ENCODE measurements at places on chromosomes 11 and 22.

- no peak for DNase-seq
These were observed 3.0 kb downstream of the THY1 start for GRCh38 chr11:119419834-119420492.

DNA sequence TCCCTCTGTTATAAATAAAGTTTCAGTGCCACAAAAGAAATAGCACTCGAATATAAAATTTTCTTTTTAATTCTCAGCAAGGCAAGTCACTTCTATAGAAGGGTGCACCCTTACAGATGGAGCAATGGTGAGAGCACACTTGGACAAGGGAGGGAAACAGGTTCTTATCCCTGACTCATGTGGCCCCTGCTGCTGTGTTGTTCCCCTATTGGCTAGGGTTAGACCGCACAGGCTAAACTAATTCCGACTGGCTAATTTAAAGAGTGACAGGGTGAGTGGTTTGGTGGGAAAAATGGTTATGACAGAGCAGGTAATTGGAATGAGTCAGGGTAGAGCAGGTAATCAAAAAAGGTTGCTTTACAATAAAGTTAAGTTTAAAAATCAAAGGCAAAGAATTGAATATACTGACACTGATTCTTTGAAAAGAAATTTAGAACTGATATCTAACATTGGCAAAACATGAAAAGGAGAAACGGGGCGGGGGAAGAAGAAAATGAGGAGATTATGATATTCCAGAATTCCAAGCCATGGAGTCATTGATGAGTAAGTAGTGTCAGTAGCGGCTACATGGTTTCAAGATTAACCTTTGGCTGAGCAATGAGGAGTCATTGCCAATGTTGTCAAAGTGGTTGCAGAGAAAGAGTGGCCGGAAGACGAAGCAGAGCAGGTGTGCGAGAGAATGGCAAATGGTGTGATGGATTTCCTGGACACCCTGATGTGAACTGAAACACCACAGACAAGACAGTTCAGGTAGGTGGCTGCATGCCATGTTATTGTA lies 48.4 kb upstream of the MRGPRX1 start:
- DNase-seq: no peak

DNA sequence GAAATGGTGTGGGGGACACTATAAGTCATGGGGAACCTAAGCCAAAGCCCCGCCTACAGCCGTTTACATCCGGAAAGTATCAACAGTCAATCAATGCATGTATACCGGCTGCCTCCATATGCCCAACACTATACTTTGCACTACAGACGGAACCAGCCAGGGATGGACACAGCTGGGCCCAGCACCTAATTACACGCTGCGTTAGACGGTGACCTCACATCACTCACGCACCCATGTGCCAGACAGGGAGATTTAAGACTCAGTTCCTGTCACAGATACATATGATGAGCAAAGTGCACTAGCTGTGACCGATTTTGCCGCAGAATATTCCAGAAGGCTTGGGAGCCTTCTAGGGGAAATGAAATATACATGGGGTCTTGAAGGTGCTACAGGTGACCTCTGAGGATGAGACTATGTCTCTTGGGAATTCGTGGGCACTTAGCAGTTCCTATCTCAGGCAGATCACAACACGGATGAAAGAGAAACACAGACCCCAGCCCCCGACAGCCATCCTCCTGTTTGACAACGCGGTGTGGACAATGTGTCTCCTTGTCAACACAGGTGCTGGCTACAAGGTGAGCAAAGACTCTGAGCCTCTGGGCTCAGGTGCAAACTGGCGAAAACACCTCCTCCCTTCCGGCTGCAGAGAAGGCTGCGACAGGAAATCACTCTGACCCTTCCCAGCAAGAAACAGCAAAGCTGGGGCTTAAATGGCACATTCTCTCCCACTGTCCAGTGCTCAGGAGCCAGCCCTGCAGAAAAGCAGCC lies 8.0 kb downstream of the AHNAK start:
- no peak for DNase-seq

DNA sequence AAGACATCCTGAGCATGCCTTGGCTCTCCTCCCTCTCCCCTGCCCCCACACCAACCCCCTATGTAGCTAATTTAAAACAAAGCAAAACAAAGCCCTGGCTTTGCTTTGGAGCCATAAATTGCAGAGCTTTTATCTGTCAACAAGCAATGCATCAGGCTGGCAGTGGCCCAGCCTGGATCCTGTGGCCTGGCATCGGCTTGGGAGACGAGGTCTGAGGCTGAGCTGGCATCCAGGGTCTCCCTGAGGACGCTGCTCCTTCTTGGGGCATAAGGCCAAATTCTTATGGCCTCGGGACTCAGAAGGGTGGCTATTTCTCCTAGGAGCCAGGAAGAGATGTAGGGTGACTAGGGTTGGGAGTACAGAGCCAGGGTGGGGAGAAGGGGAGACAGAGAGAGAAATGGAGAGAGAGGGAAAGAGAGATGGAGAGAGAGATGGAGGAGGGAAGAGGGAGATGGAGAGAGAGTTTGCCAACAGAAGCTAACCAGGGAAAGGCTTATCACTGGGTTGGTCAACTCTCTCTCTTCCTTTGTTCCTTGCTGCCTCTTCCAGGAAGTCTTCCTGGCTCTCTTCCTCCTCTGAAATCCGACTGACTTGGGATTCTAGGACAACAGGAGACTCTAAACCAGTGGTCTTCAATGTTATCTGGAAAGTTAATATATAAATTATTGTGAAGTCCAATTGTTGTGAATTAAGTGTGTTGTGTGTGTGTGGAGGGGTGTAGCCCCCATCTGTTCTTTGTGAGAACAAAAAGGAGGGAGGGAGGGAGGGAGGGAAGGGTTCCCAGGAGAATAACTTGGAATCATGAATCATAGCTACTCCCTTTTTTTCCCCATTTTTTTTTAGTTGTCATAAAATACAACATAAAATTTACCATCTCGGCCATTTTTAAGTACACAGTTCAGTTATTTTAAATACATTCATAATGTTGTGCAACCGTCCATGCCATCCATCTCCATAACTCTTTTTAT lies 29.1 kb downstream of the TSPAN18 start:
- no peak for DNase-seq

- no peak for DNase-seq
These were observed 39.9 kb downstream of the KCNC1 start for GRCh38 chr11:17774232-17775034.

- DNase-seq: no peak
These were observed 4.1 kb downstream of the ADORA2A start for GRCh38 chr22:24431309-24432034.

- no peak for DNase-seq
These were observed 37.1 kb upstream of the EED start for GRCh38 chr11:86207413-86207812.

Measured in NCI-H1048 (cell line).